ENCODE measurements at places on chromosomes 3 and 15. TPM values are rescaled to one million over a fixed set of nuclear protein-coding genes. Genes with fewer than 3 reads are reported as not detected.

- no peak for DNase-seq
These were observed 8.3 kb downstream of the SNAPC5 start for GRCh38 chr15:66489179-66489791.

DNA sequence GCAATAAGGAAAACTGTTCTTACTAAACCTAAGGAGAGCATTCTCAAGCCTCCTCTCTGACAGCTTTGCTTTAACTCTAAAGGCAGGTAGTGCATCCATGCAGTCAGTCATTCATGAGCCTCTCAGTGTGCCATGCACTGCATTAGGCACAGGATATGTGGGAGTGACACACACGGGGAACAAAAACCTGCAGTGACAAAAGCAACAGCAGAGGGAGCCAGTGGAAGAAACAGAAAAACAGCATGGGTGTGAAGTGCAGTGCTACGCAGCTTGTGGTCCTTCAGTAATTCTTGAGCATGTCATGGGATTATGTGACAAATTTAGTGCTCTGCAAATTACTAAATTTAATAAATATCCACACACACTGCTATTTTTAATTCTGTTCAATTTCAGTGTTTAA lies 230.7 kb downstream of the BBX start:
- DNase-seq = no peak

- no peak for DNase-seq
These were observed 285.6 kb upstream of the ARHGEF26 start for GRCh38 chr3:153835540-153835939.

GRCh38 chr3:16073203-16073602 lies 101.3 kb upstream of the GALNT15 start:
- DNase-seq = no peak

DNA sequence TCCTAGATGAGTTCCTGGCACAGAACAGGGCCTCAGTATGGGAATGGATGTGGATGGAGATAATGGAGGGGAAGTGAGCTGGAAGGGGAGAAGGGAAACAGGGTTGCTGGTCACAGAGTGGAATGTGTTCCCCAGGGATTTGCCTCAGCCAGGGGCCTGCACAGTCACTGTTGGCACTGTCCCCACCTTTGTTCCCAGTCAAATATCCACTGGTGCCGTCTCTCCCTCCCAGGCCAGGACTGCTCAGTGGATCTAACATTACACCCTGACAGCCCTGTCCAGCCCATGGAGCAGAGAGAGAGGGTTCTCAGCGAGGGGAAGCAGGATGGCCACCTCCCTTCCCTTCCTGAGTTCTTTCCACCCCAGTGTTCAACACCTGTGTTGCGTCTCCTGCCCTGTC lies 1.5 kb upstream of the PPP1R2 start:
- DNase-seq = no peak

- no peak for DNase-seq
These were observed 187.0 kb downstream of the UBE3A start for GRCh38 chr15:25251700-25252390.

DNA sequence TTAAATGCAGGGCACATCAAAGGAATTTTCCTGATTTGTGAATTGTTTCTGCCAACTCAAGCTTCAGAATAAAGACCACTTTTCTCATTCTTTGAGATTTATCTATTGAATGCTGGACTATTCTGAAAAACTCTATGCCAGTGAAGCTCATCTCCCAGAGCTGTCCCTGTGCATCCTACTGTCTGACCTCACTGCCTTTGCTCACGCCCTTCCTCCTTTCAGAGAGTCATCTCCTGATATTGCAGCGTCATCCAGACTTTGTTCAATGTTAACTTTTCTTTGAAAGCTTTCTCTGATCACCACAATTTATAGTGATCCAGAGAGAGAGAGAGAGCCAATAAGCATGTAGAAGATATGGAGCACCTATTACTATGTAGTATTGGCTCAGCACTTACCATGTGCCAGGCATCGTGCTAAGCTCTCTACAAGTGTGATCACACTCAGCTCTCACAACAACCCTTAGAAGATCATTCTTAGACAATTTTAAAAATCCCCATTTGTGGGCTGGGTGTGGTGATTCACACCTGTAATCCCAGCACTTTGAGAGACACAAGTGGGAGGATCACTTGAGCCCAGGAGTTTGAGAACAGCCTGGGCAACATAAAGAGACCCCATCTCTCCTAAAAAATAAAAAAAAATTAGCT lies 30.2 kb upstream of the TLE3 start:
- DNase-seq = no peak

- DNase-seq = no peak
These were observed 28.1 kb downstream of the ABHD2 start for GRCh38 chr15:89116404-89116803.

GRCh38 chr3:133038731-133039375 lies 662 bp downstream of the TMEM108 start:
- DNase-seq = no peak

- no peak for DNase-seq
These were observed 16.4 kb upstream of the PRR20G start for GRCh38 chr3:127304121-127304744.

GRCh38 chr3:148131990-148132638 lies 565.6 kb upstream of the AGTR1 start:
- no peak for DNase-seq

DNA sequence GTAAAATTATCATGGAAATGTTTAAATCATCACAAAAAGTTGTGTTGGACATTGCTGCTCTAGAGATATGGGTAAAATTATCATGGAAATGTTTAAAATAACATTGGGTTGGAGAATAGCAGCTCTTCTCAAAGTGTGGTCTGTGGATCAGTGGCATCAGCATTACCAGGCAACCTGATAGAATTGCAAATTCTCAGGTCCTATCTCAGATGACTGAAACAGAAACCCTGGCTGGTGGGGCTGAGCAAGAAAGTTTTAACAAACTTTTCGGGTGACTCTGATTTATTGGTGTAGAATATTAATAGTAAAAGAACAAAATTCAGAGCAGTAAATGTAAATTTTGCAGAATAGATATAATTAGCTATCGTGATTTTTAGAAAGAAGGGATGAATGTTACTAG lies 28.9 kb downstream of the NXPE3 start:
- DNase-seq = no peak

DNA sequence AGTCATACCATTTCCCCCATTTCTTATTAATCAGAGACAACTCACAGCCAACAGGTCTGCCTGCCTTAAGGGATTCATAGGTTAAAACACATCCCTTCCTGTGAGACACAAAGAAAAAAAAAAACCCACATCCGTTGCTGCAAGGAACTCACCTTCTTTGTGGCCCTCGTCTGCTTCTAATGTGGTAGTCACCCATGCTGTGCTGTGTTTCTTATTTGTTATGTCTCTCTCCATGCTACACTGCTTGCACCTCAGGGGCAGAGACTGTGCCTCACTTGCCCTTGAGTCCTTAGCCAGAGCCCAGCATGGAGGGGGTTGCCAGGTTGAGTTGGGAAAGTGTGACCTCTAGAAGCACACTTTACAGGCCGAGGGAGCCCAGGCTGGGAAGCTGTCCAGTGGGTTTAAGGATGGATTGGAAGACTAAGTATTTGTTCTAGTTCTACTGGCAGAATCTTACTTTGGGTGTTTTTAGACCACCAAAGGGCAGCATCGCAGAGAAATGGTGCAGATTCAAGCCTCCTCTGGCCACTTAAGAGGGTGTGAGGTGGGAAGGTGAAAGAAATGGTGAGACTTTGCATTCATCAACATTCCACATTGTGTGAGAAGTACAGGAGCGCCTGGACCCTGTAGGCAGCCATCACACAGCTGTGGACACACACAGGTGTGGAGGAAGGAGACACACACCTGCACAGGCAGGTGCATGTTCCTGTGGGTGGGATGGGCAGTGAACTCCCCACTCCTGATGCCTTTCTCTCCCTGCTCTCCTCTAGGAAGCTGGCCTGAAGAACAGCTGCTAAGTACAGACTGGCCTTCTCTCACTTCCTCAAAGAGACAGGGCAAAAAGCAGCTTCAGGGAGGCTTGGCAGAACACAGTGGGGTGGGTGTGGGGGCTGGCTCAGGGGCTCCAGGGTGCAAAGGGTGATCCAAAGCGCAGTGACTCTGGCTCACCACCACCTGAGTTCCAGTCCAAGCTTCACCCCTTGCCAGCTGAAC lies 48.8 kb downstream of the GLB1 start:
- DNase-seq = no peak

- no peak for DNase-seq
These were observed 183.7 kb upstream of the LRRN1 start for GRCh38 chr3:3615533-3615932.

Gene ACTRT3
- total RNA-seq = 2.8 TPM

Gene GTF2A2
- total RNA-seq = 36.1 TPM

Gene EFL1
- total RNA-seq = 16.0 TPM

Gene GOLGA8K
- 1.5 TPM for total RNA-seq

Gene ZNF860
- total RNA-seq = 1.2 TPM

Gene IQCH
- total RNA-seq = 1.1 TPM

Gene GOLGA6A
- total RNA-seq = not detected

Gene TPRG1
- 0.53 TPM for total RNA-seq

Gene CCK
- not detected for total RNA-seq
